Breast epithelium (tissue), 4 donors: ENCODE measurements at places on chromosomes 7 and 10. TPM values are rescaled to one million over a fixed set of nuclear protein-coding genes. Genes with fewer than 3 reads are reported as not detected.
A peak's percentile ranks its signal among the peaks of the same experiment; 100 is the strongest.

Gene C10orf90
- 3.9 TPM for total RNA-seq

Gene LBX1
- not detected for total RNA-seq

Gene PON3
- total RNA-seq, result 26.9 TPM

Gene HTR5A
- total RNA-seq, result not detected

DNA sequence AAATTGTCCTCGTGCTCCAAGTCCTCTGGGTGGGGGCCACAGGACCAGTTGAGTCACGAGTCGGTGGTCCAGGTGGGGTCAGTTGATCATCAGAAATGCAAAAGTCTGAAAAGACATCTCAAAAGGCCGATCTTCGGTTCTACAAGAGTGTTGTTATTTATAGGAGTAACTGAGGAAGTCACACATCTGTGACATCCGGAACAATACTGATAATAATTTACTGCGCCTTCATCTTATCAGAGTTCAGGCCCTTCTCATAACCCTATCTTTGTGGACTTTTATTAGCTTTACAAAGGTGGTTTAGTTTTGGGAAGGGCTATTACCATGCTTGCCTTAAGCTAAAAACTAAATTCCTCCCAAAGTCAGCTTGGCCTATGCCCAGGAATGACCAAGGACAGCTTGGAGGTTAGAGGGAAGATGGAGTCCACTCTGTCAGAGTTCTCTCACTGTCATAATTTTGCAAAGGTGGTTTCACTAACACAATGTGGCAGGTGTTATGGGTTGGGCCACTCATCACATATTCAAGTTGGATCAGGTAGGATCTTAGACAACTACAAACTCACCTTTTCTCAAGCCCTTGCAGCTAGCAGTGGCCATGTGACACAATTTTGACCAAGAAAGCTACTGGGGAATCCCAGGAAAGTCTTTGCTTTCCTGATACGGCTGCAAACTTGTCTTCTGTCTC is 54.7 kb upstream of the CHST3 start:
- no peaks in the 10 kb centered on the region for H3K27me3 ChIP-seq
- H3K4me1 ChIP-seq, result no peaks in the 10 kb centered on the region
- H3K27ac ChIP-seq, result no peak overlapping the region
- H3K4me3 ChIP-seq, result no peak overlapping the region
- no peak for DNase-seq

- no peak overlapping the region for H3K27ac ChIP-seq
- H3K4me3 ChIP-seq, result no peak overlapping the region
- H3K36me3 ChIP-seq, result no peaks in the 10 kb centered on the region
- H3K4me1 ChIP-seq, result no peaks in the 10 kb centered on the region
- no peak for DNase-seq
- no peaks in the 10 kb centered on the region for H3K27me3 ChIP-seq
Observed at GRCh38 chr7:149598721-149599308, 101.2 kb upstream of the ZNF746 start.

- DNase-seq, result no peak
- no peak overlapping the region for H3K27ac ChIP-seq
- H3K27me3 ChIP-seq, result no peaks in the 10 kb centered on the region
- H3K36me3 ChIP-seq, result no peaks in the 10 kb centered on the region
Observed at GRCh38 chr10:12376211-12376610, 26.9 kb downstream of the CAMK1D start.

GRCh38 chr10:124153023-124153826 is 59.8 kb upstream of the CHST15 start:
- DNase-seq, result peak; percentile 72
- no peaks in the 10 kb centered on the region for H3K36me3 ChIP-seq
- no peak overlapping the region for H3K4me3 ChIP-seq
- peaks cover 8% of the 10 kb centered on the region for H3K4me1 ChIP-seq
- peak overlapping the region; percentile 79 for H3K27ac ChIP-seq
- H3K27me3 ChIP-seq, result no peaks in the 10 kb centered on the region

DNA sequence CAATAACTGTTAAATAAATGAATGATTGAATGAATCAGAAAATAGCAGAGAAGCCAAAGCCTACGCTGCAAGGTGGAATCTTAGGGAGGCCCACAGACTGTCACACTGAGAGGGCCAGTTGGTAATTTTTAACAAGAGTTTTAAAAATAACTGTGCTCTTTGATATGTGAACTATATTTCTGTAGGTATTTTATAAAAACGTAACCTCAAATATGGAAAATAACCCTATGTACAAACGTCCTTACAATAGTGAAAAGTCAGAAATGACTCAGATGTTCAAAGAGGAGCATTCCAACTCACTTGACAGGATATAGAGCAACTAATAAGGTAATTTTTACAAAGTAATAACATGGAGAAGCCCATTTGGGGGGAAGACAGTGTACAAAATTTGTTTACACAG is 18.9 kb upstream of the TMEM273 start:
- no peak overlapping the region for H3K27ac ChIP-seq
- DNase-seq, result no peak
- H3K4me3 ChIP-seq, result no peak overlapping the region
- H3K36me3 ChIP-seq, result no peaks in the 10 kb centered on the region

- no peak for DNase-seq
- H3K4me1 ChIP-seq, result no peaks in the 10 kb centered on the region
- no peaks in the 10 kb centered on the region for H3K27me3 ChIP-seq
- no peak overlapping the region for H3K27ac ChIP-seq
Observed at GRCh38 chr10:110448682-110449418, 48.9 kb upstream of the DUSP5 start.

DNA sequence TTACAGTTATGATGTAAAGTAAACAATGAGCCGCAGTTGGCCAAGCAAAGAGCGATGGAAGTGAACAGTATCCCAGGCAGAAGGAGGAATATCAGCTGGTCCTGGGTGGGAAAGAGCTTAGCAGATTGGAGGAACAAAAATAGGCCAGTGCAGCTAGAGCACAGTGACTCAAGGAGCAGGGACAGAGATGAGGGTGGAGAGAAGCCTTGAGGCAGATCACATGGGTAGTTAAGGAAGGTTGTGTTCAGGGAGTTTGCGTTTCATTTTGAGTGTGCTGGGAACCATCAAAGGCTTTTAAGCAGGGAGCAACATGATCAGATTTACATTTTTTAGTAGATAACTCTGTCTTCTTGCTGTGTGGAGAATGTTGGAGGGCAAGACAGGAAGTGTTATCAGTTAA is 113.6 kb downstream of the OAT start:
- H3K36me3 ChIP-seq, result no peaks in the 10 kb centered on the region
- no peaks in the 10 kb centered on the region for H3K27me3 ChIP-seq
- no peak for DNase-seq
- no peak overlapping the region for H3K4me3 ChIP-seq
- H3K27ac ChIP-seq, result no peak overlapping the region

DNA sequence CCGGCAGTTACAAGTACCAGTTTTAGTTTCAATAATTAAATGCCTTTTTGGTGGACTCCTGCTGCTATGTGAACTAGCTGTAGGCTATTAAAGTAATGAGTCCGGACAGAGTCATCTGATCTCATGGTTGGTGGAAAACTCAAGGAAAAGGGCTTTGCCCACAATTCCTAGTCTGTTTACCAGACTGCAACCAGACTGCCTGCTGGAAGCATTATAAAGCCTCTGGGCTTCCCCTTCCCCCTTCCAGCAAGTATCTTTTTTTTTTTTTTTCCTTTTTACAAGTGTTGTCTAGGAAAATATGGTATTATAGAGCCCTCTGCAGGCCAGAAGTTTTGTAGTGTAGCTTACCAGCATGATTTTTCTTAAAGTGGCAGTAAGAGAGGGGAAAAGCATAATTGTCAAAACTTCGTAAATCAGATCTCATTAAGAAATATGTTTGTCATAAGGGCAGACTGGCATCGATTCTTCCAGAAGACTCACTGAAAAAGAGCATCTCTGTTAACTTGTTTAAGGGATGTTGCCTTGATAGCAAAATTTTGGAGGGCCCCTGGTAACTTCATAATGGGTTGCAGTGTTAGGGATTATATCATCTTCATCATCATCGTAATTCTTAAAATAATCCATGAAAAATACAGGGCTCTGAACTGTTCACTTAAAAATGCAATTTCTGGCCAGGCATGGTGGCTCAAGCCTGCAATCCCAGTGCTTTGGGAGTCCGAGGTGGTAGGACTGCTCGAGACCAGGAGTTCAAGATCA is 181.3 kb downstream of the TAX1BP1 start:
- no peak overlapping the region for H3K27ac ChIP-seq
- no peaks in the 10 kb centered on the region for H3K36me3 ChIP-seq
- no peaks in the 10 kb centered on the region for H3K4me1 ChIP-seq

DNA sequence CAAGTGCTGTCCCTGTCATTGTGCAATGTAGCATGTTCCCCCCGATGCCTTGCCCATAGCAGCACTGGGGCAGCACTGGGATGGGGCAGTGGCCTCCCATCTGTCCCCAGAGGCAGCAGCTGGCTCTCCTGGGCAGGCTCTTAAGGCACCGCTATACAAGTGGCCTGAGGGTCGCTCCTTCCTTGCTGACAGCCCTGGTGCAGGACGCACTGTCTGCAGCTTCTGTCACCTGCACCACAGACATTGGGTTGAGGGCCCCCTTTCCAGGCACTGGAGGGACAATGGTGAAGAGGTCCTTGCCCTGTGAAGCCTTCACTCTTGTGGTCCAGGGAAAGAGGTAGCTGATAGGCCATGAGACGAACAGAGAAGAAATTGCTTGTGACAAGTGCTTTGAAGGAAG is 10.6 kb downstream of the CPSF4 start:
- no peak for DNase-seq
- no peaks in the 10 kb centered on the region for H3K36me3 ChIP-seq
- no peaks in the 10 kb centered on the region for H3K27me3 ChIP-seq
- H3K27ac ChIP-seq, result no peak overlapping the region
- no peak overlapping the region for H3K4me3 ChIP-seq

DNA sequence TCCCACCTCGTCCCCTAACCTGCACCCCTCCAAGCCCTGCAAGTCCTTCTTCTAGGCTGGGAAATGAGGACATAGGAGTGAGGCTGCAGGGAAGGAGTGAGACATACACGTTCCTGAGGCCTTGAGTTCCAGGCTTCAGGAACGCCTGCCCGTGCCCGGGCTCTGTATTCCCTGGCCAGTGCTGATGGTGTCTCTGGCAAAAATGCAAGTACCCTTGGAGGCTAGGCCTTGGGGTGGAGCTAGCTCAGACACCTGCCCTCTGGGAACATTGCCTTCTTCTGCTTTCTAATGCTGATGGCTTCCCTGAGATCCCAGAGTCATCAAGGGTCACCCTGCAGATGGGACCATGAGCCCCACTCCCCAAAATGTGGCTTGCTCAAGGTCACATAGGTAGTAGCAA is 76.0 kb downstream of the GRK5 start:
- H3K36me3 ChIP-seq, result no peaks in the 10 kb centered on the region
- peaks cover 18% of the 10 kb centered on the region for H3K4me1 ChIP-seq
- DNase-seq, result no peak
- no peak overlapping the region for H3K4me3 ChIP-seq
- H3K27ac ChIP-seq, result peak overlapping the region; percentile 45
- no peaks in the 10 kb centered on the region for H3K27me3 ChIP-seq

DNA sequence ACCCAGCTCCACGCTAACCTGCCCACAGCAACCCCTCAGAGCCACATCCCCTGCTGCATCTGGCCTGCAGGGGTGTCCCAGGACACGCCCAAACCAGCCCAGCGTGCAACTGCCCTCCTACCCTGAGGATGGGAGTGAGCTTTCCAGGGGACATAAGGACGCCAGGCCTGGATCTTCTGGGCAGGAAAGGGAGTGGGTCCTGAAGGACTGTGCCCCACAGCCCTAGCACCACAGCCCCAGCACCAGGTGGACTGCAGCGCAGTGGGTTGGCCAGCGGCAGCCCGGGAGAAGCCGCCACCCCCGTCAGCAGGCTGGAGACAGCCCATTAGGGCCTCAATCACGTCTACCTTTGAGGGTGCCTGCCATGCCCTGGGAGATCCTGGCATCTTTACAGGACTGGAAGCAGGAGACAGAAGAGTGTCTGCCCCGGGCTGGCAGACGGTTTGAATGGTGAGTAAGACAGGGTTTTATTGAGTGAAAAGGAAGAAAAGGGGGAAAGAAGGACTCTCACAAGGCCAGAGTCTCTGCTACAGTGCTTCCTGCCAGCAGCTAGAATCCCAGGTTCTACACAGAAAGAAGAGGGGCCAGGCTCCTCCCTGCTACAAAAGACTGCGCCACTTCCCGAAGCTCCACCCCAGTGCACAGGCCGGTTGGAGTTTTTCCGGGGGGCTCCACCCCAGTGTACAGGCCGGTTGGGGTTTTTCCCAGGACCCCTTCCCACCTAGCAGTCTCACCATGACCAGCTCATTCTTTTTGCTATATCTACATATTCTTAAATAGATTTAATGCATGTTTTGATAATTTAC is 69.8 kb upstream of the KCTD7 start:
- DNase-seq, result no peak
- no peaks in the 10 kb centered on the region for H3K4me1 ChIP-seq
- H3K4me3 ChIP-seq, result no peak overlapping the region
- H3K27ac ChIP-seq, result no peak overlapping the region
- H3K36me3 ChIP-seq, result no peaks in the 10 kb centered on the region

- H3K36me3 ChIP-seq, result no peaks in the 10 kb centered on the region
- no peak overlapping the region for H3K27ac ChIP-seq
- no peak for DNase-seq
- no peaks in the 10 kb centered on the region for H3K27me3 ChIP-seq
- H3K4me3 ChIP-seq, result no peak overlapping the region
Observed at GRCh38 chr10:124001391-124002148, 91.8 kb downstream of the CHST15 start.

DNA sequence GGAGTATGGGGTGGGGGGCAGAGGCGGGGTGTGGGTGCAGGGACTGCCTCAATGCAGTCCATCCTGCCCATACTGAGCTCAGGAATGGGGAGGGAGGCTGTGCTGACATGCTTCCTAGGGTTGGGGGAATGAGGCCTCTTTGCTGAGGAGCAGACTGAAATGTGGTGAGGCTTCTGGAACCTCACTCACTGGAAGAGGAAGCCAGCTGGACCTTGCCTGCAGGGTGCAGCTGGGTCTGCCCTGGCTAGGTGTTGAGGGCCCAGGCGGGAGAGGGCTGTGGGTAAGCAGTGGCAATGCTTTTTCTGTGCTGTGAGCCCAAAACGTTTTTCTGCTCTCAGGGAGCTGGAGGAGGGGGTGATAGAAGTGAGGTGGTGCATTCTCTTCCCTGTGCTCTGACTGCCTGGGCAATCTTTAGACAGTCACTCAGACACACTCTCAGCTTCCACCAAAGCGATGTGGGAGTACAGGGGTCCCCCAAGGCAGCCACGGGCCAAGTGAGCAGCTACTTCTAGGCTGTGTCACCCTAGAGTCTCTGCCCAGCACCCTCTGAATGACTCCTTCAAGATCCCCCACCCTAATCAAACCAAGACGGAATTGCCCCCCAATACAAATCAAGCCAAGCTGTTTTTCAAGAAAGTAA is 41.1 kb upstream of the BMPR1A start:
- H3K27ac ChIP-seq, result no peak overlapping the region
- no peak overlapping the region for H3K4me3 ChIP-seq
- H3K27me3 ChIP-seq, result no peaks in the 10 kb centered on the region
- DNase-seq, result no peak
- H3K4me1 ChIP-seq, result no peaks in the 10 kb centered on the region
- H3K36me3 ChIP-seq, result no peaks in the 10 kb centered on the region

GRCh38 chr7:121298831-121299239 is 30.0 kb upstream of the WNT16 start:
- no peaks in the 10 kb centered on the region for H3K36me3 ChIP-seq
- no peak for DNase-seq
- H3K4me3 ChIP-seq, result no peak overlapping the region
